ENCODE measurements at places on chromosomes 3 and 15.

DNA sequence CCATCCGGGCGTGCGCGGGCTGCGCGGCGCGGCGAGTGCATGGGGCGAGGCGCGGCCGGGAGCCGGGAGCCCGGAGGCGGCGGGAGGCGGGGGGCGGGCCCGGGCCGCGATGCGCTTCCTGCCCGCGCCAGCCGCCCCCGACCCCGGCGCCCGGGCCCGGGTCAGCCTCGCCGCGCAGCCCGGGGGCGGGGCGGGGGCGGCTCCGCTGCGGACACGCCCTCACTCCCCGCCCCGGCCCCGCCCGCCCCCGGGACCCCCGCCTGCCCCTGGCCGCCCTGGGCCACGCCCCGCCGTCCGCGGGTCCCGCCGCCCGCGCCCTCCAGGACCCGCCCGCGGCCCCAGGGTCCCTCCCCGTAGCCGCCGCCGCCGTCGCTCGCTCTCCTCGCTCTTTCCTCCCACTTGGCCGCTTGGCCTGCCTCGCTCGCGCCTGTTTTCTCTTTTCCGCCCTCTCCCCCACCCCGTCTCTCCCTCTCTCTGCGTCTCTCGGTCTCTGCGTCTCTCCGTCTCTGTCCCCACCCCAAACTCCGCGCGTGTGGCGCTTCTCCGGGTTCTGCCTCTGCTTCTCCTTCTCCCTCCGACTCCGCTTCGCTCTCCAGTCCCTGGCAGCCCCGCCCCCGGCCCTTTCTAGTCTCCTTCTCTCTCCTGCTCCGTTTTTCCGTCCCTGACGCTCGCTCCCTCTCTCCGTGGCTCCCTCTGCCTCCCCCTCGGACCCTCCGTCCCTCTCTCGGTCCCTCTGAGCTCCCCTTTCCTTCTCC is at the start of gene PLXND1:
PLXND1 (minus strand) TSS at position 41 of the 755 bp plus-strand sequence; CDS start at position 4, 37 bp downstream.
- no peak for DNase-seq

GRCh38 chr3:25091934-25092333 is 336.1 kb upstream of the RARB start:
- DNase-seq = no peak

GRCh38 chr3:180898572-180898971 is 13.9 kb upstream of the FXR1 start:
- DNase-seq = no peak

DNA sequence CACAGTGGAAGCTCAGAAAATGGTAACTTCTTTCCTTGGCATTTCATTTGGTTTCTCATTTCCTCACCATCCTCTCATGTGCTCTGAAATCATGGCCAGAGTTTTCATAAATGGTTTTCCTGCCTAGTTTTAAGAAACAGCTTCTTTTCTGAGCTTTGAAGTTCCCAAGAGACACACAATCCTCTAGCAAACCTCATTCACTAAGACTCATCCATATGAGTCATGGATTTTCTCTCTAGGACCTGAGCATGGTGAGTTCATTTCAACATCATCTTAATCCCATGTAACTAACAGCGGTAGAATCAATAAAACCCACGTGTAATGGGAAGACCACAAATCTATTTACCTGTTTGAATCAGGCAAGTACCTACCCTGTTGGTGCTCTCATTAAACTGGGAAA is 274.5 kb upstream of the LRTM1 start:
- peak; percentile 37 for DNase-seq

- DNase-seq = no peak
Observed at GRCh38 chr15:84099181-84099580, 136.4 kb upstream of the GOLGA6L4 start.

- DNase-seq = no peak
Observed at GRCh38 chr3:188826574-188826973, 345.2 kb upstream of the TPRG1 start.

DNA sequence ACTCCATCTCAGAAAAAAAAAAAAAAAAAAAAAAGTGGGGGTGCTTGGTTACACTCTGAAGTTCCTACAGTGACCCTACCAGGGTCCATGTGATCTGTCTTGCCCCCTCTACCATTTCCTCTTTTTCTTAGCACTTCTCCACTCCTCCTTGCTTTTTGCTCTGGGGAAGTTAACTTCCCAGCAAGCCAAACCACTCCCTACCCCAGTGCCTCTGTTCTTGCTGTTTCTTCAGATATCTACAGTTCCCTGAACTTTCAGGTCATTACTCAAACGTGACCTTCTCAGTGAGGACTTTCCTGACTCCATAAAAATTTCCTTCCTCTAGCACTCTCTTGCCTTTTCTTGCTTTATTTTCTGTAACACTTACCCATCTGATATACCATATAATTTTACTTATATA is 61.1 kb upstream of the GCNT3 start:
- no peak for DNase-seq

GRCh38 chr3:124336067-124336656 is 344.2 kb upstream of the ROPN1 start:
- DNase-seq = no peak

GRCh38 chr3:32421185-32421584 is 29.5 kb downstream of the CMTM7 start:
- DNase-seq = no peak

DNA sequence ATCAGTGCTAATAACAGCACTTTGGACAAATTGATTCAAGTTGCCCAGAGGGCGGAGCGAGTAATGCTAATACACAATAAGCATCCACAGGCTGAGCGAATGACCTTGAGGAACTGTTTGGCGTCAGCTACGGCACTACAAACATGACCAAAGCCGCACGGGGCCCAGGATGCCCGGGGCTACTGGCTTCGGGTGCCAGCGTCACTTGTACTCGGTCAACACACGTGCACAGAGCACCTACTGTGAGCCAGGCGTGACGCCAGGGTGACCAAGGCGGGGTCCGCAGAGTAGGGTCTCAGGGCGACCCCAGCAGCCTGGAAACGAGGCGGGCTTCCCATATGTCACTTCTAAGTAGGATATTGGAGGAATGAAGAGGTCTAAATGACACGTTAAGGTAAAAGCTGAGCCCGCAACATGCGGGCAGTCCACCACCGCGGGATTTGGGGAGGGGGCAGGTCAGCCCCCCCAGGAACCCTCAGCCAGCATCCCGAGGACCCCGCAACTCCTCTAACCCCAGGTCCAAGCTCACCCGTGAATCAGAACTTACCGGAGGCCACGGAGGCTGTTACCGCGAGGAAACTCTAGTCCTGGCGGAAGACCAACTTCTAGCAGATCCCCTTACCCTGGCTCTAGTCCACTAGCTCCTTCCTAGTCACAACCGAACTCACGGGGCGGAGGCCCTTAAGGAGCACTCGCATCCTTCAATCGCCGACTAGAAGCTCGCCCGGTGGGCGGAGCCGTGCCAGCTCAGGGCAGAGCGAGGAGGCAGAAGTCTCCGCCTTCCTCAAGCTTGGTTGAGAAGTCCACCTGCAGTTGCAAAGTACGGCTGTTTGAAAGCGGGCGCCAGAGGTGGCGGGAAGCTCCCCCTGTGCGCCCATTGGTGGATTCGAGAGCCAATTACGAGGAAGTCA is at the start of gene CEP152:
CEP152 (minus strand) TSS at position 656 of the 911 bp plus-strand sequence. CDS start 5,420 bp downstream, outside the sequence.
- peak; percentile 99 for DNase-seq

DNA sequence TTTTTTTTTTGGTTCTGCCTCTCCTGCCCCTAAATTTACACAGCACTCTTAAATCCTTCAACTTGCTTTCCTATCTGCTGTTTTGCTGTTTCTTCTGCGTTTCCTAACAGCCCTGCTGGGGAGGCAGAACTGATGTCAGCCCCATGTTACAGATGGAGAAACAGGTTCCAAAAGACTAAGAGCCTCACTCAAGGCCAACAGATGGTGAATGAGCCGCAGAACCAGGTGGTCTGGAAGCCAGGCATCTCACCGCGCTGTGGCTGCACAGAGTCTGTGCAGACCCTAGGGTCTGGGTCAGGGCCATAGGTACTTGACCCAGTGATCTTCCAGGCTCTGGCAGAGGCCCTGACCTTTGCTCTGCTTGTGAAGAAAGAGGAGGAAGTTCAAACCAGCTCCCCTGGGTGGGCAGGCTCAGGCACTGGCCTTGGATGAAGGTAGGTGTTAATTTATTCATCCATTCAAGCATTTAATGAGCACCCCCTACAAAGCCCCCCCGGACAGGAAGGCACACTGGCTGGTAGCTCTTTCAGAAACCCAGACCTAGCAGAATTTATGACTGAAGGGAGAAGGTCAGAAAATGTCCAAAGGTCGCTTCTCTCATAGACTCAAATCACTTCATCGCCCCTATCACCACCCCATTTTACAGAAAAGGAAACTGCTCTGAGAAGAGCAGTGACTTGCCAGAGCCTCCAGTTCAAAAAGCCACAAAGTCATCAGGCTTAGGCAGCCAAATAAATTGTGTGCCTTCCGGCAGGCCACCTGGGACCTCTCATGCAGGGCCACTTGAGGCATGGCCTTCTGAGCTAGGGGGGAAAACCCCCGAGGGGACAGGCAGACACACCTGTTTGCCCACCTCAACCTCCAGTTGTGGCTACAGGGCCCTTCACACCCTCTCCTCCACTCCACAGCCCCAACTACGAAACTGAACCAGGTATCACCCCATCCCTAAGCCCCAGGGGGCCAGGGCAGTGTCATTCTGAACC is 2.7 kb downstream of the CHDH start:
- no peak for DNase-seq

- DNase-seq = no peak
Observed at GRCh38 chr15:41851755-41852370, 13.2 kb downstream of the PLA2G4B start.

GRCh38 chr3:129972301-129972700 is 2.2 kb upstream of the TRH start:
- no peak for DNase-seq

- no peak for DNase-seq
Observed at GRCh38 chr3:171200750-171201088, 174.2 kb upstream of the SLC2A2 start.

DNA sequence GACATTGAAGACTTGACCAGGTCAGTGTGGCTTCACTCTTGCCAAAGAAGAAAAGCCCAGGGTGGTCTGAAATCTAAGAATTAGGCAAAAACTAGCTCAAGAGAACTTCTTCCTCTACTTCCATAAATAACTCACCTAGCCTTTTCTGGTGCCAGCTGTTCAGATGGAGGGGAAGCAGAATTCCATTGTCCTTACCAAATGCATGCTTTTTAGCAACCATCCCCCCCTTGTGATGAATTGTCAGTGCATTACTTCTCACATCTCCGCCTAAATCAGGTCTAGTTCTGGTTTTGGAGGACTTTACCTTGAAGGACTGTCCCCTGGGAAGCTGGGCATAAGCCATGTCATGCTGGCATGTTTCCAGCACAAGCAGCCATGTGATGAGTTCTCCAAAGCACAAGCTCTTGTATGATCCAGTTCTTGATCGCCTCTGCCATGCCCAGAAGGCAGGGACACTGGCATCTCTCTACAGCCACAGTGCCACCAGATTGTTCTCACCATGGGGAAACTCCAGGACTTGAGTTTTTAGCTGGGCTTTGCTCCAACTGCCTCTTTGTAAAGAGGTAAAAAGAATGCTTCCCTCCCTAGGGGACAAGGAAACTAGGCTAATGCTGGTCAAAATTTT is 96.4 kb upstream of the IL12A start:
- no peak for DNase-seq

DNA sequence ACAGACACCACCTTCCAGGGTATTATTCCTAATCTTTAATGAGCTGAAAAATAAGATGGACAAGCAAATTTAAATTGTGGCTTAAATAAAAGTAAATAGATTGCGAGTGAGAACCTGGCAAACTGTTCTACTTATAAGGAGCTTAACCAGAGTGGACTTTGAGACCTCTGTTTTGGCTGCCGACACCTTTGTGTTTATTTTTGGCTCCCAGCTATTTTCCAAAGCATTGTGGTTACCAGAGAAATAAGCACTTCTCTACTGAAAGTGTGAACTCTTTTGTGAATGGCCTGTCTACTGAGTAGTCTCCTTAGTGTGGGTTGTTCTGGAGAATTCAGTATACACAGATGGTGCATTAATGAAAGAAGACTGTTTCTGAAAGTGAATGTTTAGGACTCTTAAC is 109.4 kb downstream of the ATP8B4 start:
- no peak for DNase-seq

DNA sequence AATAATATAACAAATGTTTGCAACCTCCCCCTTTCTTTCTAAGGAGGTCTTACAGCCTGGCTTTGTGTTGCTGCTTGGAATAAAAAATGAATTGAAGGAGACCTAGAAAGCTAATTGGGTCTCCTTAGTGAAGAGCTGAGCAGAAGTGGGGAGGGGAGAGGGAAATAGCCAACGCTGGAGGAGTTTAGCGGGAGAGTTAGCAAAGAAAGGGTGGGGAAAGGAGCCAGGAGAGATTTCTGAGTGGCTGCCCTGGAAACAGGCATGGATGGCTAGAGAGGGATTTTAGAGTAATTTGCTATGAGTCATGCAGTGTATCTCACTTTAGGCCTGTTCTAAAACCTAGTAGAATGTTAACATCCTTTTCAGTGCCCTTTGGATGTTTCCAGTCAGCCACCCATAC is 45.2 kb upstream of the PFN2 start:
- no peak for DNase-seq

GRCh38 chr3:28901018-28901417 is 379.9 kb upstream of the RBMS3 start:
- DNase-seq = no peak

DNA sequence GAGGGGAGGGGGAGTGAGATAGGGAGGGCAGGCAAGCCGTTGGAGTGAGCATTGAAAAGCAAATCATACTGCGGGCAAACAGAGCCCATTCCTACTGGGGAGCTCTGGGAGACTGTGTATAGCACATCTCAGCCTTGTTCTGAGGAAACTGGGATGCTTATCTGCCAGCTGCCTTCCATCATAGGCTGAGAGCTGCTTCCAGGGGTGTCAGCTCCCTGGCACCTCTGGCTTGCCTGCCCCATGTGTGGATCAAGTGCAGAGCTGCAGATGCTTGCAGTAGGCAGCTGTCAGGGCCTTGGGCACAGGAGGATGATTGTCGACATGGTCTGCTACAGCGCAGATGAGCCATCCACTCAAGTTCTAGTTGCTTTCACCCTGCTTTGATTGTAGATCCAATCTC is 86.8 kb downstream of the CHRNA7 start:
- DNase-seq = no peak

DNA sequence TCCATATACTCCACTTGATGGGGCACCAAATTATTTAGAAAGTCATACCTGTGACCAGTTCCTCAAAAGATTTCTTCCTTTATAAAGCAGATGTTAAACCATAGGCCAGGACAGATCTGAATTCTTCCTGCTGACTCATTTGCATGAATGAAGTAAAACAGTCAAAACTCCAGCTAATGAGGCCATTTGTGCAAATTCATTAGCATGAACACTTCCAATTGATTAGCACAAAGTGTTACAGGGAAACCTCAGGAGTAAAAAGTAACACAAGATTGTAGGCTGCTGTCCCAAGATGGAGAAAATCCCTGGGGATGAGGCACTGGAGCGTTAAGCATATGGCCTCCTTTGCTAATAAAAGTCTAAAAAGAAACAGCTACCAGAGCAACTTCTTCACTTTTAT is 149.8 kb downstream of the ZNF385D start:
- no peak for DNase-seq

GRCh38 chr3:104816008-104816407 is 550.7 kb upstream of the ALCAM start:
- DNase-seq = no peak

DNA sequence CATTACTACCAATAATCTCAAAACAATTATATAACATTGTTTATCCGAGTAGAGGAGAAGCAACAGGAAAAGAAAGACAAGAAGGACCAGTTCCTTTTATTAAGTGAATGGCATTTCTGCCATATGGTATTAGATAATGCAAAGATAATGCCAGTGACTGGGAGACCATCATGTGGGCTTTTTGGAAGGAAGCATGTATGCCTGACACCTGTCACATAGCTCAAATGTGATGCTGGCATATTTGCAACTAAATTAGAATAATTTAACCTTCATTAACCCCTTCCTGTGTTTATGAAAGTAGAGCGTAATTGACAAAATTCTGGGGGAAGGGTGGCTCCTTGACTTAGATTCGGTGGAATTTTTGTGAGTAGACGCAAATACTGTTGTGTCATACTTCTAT is 733.0 kb downstream of the TUSC7 start:
- DNase-seq = no peak

Measured in HFF-Myc (cell line).